ENCODE measurements at places on chromosomes 7 and 10.

GRCh38 chr10:80397014-80397413 lies 11.3 kb upstream of the PRXL2A start:
- DNase-seq = no peak

DNA sequence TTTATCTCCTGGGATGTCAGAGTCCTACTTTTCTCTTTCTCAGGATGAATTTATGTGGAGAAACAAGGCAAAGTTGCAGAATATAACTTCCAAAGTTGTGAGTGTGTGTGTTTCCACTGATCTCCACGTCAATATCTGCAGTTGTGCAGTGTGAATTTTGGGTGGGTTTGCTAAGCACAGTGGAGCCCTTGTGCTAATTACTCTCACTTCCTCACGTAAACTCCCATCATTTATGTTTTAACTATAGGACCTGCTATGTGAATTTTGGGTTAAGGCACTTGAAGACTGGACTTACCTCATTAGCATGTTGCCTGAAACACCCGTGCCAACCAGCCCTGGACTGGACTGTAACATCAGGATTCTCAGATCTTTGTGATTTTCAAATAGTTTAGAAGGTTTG lies 51.9 kb upstream of the NPVF start:
- DNase-seq = no peak

DNA sequence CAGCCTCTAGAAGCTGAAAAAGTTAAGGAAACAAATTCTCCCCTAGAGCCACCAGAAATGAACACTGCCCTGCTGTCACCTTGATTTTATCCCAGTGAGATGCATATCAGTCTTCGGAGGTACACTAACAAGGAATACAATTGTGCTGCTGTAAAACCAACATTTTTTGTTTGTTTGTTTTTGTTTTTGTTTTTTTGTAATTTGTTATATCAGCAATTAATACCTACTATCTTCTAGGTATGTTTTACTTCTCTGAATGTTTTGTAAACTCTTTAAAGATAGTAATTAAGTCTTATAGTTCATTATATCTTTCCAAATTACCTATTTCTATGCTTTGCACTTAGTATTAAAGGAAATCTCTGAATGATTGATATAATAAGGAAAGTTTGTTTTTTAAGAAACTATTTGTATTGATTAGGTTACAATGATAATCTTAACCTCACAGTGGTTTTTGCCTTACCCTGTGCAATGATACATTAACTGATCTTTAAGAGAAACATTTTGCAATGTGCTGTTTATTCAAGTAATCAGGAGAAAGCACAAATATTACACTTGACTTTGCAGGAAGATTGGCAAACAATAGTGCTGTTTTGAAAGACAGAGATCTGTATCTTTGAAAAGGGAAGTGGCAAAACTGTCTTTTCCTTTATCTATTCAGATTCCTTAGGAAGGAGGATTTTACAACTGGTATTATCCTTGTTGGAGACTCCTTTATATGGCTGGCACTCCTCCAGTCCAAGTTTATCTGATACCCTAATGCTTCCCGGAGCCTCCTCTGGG lies 11.3 kb upstream of the HGF start:
- no peak for DNase-seq

DNA sequence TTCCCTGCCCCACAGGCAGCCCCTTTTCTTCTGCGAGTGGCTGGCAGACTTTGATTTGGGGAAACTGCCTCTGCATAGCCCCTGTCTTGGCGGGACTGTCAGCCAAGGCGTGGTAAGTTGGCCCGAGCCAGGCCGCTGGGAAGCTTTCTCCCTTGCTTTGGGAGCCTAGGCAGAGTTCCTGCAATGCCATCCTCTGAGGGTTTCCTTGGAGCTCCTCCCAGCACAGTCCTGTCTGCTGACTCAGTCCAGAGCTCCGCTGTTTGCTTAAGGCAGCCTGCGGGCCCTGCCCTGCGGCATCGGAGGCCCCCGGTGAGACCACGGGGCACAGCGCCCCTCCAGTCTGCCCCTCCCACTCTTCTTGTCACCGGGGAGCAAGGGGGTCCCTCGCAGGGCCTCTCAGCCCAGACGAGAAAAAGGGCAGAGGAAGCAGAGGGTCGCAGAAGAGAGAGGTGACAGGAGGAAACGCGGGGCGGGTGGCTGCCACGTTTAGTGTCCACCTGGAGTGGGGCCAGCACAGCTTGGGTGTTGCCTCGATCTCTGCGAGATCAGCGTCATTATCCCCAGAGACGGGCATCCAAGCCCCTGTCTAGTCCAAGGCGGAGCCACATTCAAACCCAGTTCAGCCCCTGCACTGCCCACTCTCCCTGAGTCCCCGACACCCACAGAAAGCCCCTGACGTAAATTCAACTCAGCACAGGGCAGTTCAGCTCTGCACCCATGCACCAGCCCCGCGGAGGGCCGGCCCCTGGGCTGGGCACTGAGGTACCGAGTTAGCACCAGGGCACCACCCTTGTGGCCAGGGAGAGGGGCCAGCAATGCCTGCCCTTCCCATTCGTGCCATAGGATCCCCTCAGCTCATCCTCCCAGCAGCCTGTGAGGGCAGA lies 59.0 kb upstream of the CHST15 start:
- no peak for DNase-seq

DNA sequence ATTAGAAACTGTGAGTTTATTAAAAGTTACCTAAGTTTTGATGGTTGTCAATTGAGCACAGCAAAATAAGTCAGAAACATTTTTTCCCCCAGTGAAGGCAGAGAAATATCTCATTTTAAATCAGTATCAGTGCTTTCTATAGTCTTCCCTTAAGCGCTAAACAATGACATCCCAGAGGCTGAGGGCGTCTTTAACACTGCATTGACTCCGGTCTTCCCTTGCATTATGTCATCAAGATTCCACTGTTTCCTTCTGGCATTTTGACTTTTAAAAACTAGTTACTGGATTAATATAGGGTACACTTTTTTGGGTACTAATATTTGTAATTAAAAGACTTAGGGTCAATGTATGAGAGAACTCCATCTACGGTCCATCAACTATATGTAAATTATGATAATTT lies 3.9 kb downstream of the GLUD1 start:
- no peak for DNase-seq

DNA sequence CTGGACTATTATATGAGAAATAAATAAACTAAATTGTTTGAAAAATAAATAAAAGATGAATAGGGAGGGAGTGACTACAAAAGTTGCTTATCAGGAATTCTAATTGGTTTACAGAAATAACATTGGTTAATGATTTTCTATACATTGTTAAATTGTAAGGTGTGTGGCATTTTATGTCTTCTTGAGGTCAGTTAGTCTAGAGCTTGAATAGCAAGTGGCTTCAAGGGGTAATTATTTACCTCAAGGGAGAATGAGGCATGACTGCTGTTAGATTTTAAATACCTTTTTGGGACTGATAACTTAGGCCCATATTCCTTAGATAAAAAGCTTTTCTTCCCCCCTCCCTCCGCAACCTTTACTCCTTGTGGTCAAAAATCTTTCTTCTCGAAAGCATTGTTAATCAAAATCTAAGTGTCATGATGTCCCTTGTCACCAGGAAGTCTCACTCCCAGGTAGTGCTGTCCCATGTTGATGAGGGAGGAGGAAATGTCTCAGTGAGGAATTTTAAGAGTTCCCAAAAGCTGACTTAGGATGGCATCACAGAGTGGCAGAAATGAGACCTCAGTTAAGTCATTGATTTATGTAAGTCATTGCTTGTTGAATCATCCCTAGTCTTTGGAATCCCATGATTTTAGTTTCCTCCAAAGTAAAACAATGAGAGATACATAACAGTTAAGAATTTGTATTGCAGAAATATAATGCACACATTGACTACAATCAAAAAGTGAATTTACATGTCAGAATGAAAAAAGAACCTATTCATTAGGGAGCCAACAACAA lies 71.5 kb downstream of the MAPK8 start:
- DNase-seq = no peak

GRCh38 chr7:148402159-148402558 lies 188.4 kb upstream of the C7orf33 start:
- DNase-seq = no peak

GRCh38 chr7:96910486-96910885 lies 94.9 kb upstream of the DLX6 start:
- DNase-seq = no peak

DNA sequence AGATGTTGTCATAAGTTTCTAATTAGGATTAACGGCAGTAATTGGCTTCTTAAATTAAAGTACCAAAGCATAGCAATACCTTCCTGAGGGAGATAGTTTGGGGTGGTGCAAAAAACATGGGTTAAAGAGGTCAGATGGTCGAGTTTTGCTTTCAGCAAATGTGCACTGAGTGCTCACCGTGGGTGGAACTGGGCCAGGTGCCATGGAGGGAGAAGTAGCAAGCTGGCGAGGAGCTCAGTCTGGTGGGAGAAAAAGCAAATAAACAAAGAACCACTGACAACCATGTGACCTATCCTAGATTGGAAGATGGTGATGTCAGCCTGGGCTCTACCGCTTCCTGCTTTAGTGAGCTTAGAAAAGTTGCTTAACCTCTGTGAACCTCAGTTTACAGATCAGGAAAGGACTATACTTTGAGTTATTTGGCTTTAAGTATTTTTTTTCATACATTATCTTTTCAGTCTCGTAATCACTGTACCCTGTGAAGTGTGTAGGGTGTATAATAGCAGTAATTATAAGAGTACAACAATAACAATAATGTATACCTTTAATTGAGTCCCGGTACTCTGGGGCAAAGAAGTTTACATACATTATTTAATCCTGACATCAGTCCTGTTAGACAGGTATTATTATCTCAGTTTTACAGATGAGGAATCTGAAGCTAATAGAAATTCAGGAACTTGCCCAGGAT lies 69.0 kb upstream of the PDCD4 start:
- no peak for DNase-seq

DNA sequence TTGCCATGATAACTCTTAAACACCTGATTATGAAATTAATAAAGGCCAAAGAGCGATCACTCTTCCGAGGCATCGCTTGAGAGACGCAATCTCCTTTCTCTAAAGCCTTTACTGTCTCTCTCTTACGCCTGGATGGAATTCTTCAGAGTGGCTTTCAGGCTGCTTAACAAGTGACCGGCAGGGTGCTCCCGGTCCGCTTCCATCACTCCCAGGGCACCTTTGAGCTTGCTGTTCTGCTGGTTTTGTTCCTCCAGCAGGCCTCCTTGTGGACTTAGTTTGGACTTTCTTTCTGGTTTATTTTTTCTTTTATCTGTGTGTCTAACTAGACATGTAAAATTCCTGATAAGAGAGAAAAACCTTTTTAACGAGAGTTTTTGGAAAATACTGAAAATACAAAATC lies 60.9 kb downstream of the MRPL32 start:
- DNase-seq = no peak

- DNase-seq = no peak
Measured at GRCh38 chr10:69828144-69828870, 26.6 kb downstream of the COL13A1 start.

DNA sequence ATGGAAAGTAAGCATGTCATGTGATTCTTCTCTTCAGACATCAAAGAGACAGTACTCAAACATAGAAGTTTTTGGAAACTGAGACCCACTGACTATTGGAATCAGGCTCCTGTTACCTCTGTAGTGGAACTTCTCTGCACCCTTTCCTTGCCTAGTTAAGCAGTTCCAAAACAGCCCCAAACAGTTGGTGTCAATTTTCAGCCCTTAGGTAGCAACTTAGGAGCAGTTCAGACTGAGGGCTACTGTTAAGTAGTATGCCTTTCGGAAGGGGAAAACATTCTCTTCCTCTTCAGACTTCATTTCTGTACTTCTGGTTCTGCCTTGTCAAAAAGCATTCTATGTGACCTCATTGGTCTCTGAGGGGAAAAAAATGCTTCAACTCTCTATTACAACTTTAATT lies 85.7 kb downstream of the ZNF277 start:
- no peak for DNase-seq

DNA sequence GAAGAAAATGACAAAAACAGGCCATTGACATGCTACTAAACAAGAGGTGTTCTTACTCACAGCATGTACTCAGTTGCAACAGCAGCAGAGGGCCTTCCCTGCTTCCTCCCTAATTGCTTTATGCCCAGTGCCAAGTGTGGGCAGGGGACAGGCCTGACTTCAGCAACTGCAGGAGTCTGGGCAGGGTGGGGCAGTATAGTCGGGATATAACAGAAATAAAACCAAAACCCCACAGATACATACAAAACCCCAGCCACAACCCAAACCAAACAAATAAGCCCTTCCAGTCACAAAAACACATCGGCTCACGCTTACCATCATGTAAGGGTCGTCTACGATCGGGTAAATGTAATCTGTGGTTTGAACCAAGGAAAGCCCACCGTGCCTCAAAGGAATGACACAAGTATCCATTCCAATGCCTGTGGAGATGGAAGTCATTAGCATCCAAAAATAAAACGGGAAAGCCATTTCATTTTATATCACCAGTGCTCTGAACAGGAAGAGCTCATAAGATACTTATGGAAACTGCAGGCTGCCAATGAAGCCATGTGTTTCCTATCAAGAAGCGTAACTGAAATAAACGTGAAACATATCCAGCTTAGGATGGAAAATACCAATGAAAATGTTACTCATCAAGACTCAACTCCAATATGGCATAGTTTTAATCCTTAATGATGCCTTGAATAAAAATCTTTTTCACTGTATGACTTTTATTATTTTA lies 9.5 kb downstream of the SEPHS1 start:
- no peak for DNase-seq

- no peak for DNase-seq
Measured at GRCh38 chr7:130180571-130181262, 24.5 kb downstream of the TMEM209 start.

DNA sequence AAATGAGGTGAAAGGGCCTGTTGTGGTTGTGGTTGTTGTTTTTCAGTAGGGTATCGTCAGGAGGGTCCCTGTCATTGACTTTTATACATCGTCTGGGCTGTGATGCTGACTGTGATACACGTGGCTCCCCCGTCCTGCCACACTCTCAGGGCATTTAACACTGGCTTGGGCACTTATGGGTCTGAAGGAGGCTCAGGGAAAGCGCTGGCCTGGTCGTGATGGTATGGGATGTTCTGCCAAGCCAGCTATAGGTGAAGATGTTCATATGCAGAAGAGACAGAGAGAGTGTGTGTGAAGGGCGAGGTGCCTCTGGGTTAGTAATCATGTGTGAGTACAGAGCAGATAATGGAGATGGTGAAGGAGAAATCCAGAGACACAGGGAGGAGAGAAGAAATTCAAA lies 158.5 kb downstream of the PRPF18 start:
- no peak for DNase-seq

GRCh38 chr7:29265208-29265923 lies 70.8 kb downstream of the CHN2 start:
- DNase-seq = no peak

DNA sequence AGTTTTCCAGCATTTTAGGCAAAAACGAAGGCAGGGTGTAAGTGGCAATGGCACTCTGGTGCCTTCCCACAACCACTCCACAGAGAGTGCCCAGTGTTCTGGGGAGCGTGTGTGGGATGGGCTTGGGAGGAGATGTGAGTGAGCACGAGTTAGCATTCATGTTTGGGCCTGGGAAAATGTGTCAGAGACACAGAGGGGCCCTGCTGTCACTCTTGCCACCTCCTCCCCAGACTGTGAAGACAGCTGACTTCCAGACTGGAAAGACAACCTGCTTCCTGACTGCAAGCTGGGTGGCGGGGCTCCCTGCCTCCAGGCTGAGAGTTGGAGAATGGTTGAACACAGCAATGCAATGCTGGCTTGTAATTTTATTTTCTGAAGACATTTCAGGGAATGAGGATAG lies 454.5 kb upstream of the ZMIZ1 start:
- DNase-seq = no peak
